Stimulated activated CD8-positive, alpha-beta memory T cell treated with anti-CD3 and anti-CD28 coated beads, Interleukin-7, amount 100 ng/mL, for 48 hours (primary cell): ENCODE measurements at places on chromosomes 2 and 18.
A peak's percentile ranks its signal among the peaks of the same experiment; 100 is the strongest.

- peak; percentile 15 for DNase-seq
These were observed 83.7 kb upstream of the UBXN4 start for GRCh38 chr2:135657806-135658582.

- DNase-seq = no peak
These were observed 607 bp upstream of the TSN start for GRCh38 chr2:121754851-121755236.

GRCh38 chr2:201984800-201985525, 48.7 kb upstream of the FZD7 start:
- DNase-seq = no peak

DNA sequence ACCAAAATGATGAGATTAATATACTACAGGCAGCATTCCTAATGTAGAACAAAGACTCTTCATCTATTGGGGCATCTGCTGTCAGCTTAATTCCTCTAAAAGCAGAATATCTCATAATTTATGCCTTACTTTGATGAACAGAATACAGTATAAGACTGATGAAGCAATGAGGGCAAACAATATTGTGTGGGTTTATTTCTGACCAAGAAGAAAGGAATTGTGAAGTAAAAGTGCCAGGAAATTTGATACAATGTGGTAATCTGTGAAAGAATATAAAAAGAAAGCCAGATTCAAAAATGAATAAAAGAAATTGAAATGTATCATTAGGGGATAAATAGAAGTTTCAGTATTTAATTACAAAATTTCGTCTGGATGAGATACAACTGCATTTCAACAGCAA, 78.8 kb upstream of the TTC21B start:
- no peak for DNase-seq

- DNase-seq = no peak
These were observed 42.9 kb upstream of the RFX8 start for GRCh38 chr2:101517758-101518271.

GRCh38 chr2:152792974-152793373, 74.6 kb downstream of the ARL6IP6 start:
- DNase-seq = no peak

DNA sequence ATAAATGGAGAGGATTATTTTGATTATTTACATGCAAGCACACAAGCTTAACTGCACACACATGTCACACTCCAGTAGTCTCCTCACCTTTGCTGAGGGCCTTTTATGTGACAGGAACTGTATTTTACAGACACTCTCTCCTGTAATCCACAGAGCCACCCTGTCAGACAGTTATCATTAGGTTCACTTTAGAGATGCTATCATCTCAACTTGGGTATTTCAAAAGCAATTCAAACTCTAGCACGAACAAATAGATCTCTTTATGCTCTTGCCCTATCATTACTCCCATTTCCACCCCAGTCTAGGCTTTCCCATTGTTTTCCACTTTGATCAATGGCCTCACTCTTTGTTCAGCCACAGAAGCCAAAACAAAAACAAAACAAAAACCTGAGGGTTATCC, 281.2 kb upstream of the EPHA4 start:
- no peak for DNase-seq

- DNase-seq = no peak
These were observed 463.9 kb upstream of the HNRNPA3 start for GRCh38 chr2:176748662-176749061.

DNA sequence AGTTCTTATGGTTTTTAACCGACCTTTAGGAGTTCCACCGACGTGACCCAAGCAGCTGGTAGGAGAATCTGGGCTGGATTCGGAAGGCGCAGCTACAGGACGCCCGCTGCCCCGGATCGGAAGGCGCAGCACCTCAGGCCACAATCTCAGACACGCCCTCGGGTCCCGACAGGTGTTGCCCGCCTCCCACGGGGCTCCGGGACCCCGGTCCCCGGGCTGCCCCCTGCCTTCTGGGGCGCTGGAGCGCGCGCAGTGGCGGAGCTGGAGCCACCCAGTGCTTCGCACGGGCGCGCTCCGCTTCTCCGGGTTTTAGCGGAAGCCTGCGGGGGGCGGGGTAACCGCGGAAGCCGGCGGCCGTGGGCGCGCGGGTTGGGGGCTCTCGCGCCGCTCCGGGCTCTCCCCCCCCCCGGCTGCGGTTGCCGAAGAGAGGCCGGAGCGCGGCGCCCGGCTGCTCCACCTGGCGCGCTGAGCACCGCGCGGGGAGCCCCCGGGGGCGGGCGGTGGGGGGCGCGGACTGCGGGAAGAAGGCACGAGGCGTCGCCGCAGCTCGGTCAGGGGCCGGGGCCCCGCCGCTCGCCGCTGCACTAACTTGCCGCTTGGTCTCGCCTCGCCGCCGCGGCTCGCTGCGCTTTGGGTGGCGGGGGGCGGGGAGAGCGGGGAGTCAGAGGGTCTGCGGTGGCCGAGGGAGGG, 718.8 kb downstream of the DPP10 start:
- DNase-seq = no peak

DNA sequence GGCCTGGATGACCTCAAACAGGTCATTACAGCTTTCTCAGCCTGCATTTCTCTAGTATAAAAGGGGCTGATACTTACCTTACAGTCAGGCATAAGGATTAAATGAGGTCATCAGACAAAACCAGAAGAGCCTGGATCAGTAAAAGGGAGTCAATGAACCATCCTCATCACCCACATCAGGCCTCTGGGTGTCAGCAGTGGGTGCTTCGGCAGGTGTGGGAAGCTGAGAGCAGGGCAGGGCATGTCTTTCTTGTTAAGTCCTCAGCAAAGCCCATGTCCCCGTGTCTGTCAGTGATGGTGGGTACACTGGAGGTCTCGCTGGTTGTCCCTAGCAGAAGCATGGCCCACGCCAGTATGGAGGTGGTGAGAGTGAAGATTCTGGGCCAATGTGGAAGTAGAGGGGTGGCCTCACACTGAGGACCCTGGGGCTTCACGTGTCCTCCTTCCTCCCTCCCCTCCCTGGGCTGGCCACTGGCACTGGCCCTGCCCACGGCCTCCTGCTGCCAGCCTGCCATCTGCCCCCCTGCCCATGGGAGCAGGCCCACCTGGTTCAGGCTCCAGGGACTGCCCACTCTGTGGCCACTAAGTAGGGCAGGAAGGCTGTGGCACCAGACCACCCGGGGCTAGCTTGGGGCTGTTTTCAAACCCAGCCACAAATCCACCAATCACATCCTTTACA, 4.4 kb downstream of the ADRA2B start:
- DNase-seq = no peak

DNA sequence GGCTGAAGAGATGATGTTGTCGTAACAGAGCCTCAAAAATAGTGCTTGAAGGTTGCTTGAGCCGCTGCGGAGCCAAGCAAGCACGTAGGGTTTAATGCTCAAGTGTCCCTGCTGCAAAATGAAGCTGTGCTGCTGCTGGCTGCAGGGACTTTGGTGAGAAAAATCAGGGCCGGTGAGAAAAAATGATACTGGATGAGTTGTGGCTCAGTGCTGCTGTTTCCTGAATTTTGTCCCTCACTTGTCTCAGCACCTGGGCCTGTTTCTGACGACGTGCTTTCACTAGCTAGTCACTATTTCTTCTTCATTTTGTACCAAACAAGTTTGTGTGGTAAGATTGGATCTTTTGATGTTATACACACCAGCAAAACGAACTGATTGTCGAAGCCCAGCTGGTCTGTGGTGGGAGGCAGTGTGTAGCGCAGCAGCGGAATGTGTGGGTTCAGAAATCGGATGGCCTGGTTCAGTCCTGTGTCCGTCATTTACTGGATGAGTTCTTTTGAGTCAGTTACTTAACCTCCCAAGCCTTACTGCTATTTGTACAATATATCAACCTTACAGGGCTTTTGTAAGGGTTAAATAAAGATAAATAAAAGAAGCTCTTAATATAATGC, 172.8 kb upstream of the FOSL2 start:
- no peak for DNase-seq

DNA sequence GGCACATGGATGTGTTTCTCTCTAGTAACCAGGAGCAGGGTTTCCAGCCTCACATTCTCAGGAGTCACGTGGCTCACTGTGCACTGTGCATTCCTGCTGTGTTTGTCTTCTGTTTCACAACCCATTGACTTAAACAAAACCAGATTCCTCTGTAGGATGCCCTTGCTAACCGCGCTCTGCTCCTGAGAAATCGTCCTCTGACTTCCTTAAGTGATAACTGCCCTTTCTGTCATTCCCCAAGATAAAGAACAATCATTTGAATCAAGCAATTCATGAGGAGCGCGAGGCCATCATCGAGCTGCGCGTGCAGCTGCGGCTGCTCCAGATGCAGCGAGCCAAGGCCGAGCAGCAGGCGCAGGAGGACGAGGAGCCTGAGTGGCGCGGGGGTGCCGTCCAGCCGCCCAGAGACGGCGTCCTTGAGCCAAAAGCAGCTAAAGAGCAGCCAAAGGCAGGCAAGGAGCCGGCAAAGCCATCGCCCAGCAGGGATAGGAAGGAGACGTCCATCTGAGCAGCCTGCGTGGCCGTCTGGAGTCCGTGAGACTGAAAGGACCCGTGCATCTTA, 60.2 kb downstream of the RALBP1 start:
- DNase-seq = no peak

DNA sequence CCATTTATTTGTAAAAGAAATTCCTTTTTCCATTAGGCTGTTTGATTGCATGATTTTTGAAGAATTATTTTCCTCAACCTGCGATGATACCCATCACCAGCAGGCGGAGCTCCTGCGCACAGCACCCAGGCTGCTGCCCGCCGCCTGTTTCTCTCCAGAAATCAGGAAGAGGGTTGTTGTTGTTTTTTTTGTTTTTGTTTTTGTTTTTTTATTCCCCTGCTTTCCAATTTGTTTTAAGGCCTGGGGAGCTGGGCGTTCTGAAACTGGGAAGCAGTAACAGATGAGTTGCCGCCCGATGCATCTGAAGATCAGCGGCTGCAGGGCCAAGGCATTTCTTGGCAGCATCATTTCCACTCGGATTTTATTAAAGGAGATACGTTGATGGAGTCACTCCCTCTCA, 132.1 kb downstream of the MBP start:
- peak; percentile 15 for DNase-seq

- DNase-seq = no peak
These were observed 141.0 kb downstream of the FMNL2 start for GRCh38 chr2:152475982-152476381.

GRCh38 chr2:12555012-12555645, 161.6 kb upstream of the TRIB2 start:
- DNase-seq = peak; percentile 7

DNA sequence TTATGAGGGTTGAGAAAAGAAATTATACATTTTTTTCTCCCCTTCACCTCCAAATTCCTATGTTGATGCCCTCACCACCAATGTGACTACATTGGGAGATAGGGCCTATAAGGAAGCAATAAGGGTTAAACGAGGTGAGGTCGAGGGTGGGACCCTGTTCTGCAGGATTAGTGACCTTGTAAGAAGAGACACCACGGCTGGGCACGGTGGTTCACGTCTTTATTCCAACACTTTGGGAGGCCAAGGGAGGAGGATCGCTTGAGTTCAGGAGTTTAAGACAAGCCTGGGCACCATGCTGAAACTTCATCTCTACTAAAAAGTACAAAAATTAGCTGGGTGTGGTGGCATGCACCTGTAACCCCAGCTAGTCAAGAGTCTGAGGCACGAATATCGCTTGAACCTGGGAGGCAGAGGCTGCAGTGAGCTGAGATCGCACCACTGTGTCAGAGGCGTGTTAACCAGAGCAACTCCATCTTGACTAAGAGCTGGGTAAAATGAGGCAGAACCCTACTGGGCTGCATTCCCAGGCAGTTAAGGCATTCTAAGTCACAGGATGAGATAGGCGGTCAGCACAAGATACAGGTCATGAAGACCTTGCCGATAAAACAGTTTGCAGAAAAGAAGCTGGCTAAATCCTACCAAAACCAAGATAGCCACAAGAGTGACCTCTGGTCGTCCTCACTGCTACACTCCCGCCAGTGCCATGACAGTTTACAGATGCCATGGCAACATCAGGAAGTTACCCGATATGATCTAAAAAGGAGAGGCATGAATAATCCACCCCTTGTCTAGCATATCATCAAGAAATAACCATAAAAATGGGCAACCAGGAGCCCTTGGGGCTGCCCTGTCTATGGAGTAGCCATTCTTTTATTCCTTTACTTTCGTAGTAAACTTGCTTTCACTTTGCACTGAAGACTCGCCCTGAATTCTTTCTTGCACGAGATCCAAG, 77.0 kb downstream of the NCAPH start:
- no peak for DNase-seq

DNA sequence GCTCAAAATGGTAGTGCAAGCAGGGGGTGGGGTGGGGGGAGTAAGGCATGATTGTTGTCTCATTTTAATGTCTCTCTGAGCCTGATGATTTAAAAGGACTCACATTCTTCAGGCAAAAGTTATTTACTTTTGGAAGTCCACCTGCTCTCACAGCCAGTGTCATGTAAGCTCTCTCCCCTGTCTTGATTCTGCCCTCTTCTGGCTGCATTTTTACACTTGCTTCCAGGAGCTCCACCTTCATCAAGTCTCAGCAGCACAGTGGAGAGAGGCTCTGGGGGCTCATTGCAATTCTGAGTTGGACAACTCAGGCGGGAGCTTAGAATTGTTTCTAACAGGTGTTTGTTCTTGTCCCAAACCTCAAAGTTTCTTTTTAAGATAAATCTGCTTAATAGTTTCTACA, 39.2 kb downstream of the GNAL start:
- no peak for DNase-seq

DNA sequence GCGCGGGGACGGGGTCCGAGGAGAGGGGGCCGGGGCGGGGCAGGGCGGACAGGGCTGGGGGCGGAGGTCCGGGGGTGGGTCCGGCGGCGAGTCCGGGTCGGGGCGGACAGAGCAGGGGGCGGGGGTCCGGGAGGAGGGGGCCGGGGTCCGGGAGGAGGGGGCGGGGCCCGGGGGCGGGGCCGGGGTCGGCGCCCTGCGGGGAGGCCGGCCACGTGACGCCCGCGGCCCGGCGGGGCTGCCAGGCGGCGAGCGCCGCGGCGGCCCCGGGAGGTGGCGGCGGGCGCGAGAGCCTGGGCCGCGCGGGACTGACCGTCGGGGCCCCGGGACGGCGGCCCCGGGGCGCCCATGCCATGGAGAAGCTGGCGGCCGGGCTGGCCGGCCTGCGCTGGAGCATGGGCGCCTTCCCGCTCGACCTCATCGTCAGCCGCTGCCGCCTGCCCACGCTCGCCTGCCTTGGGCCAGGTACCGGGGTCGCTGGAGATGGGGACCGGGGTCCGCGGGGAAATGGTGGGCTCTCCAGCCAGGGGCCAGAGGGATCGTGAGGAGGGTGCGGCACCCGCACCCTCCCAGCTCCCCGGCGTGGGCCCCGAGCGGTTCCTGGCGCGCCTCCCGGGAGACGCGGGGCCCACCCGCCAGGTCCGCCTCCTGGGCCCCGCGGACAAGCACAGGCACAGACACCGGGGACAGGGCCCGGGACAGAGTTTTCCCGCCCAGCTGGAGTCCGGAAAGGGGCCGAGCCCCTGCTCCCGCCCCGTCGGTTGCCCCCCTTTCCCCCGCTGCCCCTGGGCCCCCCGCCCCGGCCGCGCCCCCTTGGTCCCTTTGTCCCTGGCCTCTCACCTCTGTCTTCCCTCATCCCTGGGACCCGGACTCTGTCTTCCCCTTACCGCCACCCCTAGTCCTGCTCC, at the start of gene GAREM2:
Gene GAREM2, plus strand, starts transcription at position 218 of the 905 bp plus-strand sequence. Its CDS starts 133 bp downstream, at position 351.
- no peak for DNase-seq
